Uterus (tissue), 4 donors: ENCODE measurements at places on chromosomes 4 and X.
A peak's percentile ranks its signal among the peaks of the same experiment; 100 is the strongest.

- H3K4me3 ChIP-seq = no peak overlapping the region
- H3K36me3 ChIP-seq = no peaks in the 10 kb centered on the region
- H3K27me3 ChIP-seq = no peaks in the 10 kb centered on the region
- H3K4me1 ChIP-seq = no peaks in the 10 kb centered on the region
- no peak overlapping the region for H3K27ac ChIP-seq
- DNase-seq = no peak
Observed at GRCh38 chr4:123477711-123478209, 81.2 kb downstream of the SPRY1 start.

- no peak overlapping the region for H3K27ac ChIP-seq
- no peaks in the 10 kb centered on the region for H3K27me3 ChIP-seq
- no peaks in the 10 kb centered on the region for H3K4me1 ChIP-seq
- H3K4me3 ChIP-seq = no peak overlapping the region
- no peak for DNase-seq
Observed at GRCh38 chr4:42927946-42928345, 35.4 kb downstream of the GRXCR1 start.

DNA sequence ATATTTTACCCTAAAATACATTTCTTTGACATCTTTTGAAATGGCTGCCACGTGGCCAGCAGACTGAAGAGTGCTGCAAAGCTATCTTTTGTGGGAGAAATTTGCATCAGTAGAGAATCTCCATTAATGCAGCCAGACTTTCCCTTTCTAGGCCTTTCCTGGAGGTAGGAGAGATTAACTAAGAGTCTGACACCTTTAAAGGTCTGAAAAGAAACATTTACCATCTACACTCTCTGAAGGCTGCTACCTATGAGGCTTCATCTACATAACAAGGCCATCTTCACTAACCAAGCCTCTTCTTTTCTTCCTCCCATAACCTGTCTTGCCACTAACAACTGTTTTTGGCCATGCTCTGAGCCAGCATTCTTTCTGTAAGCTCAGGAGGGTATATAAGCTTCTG, 17.8 kb upstream of the SPRY1 start:
- no peak for DNase-seq
- H3K4me3 ChIP-seq = no peak overlapping the region
- H3K4me1 ChIP-seq = no peaks in the 10 kb centered on the region
- H3K27me3 ChIP-seq = no peaks in the 10 kb centered on the region
- H3K36me3 ChIP-seq = no peaks in the 10 kb centered on the region
- H3K27ac ChIP-seq = no peak overlapping the region

DNA sequence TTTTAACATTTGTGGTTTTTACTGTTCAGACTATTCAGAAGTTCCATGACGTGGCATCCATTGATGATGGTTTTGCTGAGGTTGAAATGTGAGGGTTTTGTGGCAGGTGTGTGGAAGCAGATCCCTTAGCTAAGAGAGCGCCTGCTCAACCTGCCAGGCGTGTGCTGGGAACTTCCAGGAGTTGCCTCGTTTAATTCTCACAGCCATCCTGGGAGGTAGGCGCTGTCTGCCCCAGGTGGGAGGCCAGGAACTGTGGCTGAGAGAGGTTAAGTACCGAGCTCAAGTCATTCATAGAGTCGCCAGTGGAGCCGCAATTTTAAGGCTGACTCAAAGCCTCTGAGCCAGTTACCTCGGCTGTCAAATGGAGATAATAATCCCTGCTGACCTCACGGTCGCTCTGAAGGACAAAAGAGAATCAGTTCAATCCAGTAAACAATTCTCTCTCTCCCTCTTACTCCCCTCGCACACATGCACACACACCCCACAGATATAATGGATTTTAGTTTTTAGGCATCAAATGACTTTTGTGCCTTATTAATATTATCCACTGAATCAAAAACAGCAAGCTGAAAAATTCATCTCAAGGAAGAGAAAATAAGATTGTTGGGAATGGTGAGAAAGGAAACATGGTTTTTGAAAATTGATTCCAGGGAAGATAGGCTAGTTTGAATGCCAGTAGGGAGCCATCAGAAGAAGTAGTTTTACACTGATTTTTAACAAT, 171.3 kb downstream of the PTTG2 start:
- peaks cover 4% of the 10 kb centered on the region for H3K4me1 ChIP-seq
- H3K4me3 ChIP-seq = no peak overlapping the region
- DNase-seq = no peak
- H3K27ac ChIP-seq = peak overlapping the region; percentile 83

DNA sequence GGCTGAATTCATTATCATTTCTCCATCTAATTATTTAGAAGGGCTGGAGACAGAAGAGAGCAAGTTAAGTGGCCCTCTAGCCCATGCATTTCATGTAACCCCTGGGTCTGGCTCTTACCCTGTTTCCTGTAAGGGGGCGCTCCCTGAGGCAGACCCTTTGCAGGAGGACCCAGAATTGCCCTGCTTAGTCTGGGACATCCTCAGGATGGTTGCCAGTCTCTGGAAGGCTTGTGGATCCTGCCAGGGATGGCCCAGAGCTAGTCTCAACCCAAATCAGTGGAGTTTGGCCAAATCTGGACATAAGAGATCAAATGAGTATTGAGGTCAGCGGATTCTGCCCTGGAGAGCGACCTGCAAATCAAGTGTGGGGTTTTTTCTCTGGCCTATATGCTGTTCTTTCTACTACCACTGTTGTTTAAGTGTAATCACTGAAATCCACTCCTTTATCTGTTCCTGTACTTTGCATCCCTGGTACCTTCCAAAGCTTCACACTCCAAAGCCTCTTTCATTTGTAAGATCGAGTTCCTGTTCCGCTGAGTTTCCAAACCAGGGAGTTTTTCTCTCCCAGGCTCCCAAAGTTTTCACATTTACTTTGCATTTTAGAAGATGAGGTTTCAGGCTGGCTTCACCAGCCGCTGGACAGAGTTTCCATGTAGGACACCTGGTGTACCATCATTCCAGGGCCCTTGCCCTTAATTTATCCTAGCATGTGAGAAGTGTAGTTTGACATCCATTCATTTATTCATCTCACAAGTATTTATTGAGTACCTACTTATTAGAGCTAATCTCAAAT, 6.3 kb downstream of the KLF3 start:
- H3K4me1 ChIP-seq = peaks cover 59% of the 10 kb centered on the region
- no peaks in the 10 kb centered on the region for H3K36me3 ChIP-seq
- H3K27me3 ChIP-seq = no peaks in the 10 kb centered on the region
- no peak for DNase-seq
- H3K4me3 ChIP-seq = no peak overlapping the region

- H3K36me3 ChIP-seq = no peaks in the 10 kb centered on the region
- no peak overlapping the region for H3K27ac ChIP-seq
- H3K4me3 ChIP-seq = no peak overlapping the region
- H3K4me1 ChIP-seq = no peaks in the 10 kb centered on the region
- DNase-seq = no peak
Observed at GRCh38 chrX:150212672-150213480, 150.2 kb upstream of the MAMLD1 start.

GRCh38 chr4:14023896-14024295, 396.4 kb upstream of the BOD1L1 start:
- no peaks in the 10 kb centered on the region for H3K4me1 ChIP-seq
- no peak for DNase-seq
- no peaks in the 10 kb centered on the region for H3K36me3 ChIP-seq
- H3K27me3 ChIP-seq = no peaks in the 10 kb centered on the region
- H3K4me3 ChIP-seq = no peak overlapping the region
- H3K27ac ChIP-seq = no peak overlapping the region

GRCh38 chr4:38281371-38282071, 321.3 kb downstream of the PTTG2 start:
- no peaks in the 10 kb centered on the region for H3K27me3 ChIP-seq
- H3K36me3 ChIP-seq = no peaks in the 10 kb centered on the region
- DNase-seq = no peak
- no peaks in the 10 kb centered on the region for H3K4me1 ChIP-seq

DNA sequence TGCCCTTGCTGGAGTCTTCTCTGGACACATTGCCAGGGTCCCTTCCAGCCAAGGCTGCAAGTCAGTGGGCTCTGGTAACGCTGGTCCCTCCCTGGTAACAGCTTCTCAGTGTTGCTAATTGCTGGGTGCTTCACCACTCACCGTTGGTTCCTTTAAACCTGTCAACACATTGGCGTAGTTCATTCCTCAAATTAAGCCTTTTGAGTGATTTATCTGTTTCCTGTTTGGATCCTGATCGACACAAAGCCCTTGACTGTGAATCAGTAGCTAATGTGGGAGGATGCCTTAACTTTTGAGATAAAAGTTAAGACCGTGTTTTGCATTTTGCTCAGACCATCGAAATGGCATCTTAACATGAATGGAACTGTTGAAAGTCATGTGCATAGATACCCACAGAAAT, 125.9 kb downstream of the AMELX start:
- no peak overlapping the region for H3K27ac ChIP-seq
- no peaks in the 10 kb centered on the region for H3K27me3 ChIP-seq
- no peak for DNase-seq

DNA sequence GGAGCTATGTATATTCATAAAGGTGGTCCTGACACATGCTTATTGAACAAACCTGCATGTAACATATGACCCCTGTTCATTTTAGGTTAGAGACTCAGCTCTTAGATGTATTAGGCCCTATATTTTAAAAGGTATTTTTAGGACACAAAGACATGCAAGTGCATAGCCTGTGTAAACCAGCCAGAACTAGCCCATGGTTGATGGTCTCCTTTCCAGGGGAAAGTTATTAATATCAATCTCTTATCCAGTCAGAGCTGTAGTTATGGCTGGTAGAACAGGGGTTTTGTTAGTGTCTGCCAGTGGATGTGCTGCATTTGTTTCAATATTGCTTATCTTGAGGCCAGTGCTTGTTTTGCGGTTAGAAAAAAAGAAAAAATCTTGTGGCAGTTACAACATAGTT, 488.6 kb downstream of the KCTD8 start:
- H3K4me3 ChIP-seq = no peak overlapping the region
- no peak overlapping the region for H3K27ac ChIP-seq
- no peaks in the 10 kb centered on the region for H3K4me1 ChIP-seq
- H3K27me3 ChIP-seq = no peaks in the 10 kb centered on the region
- no peak for DNase-seq

- H3K27ac ChIP-seq = no peak overlapping the region
- no peak for DNase-seq
- no peak overlapping the region for H3K4me3 ChIP-seq
Observed at GRCh38 chr4:176818531-176818930, 25.8 kb upstream of the VEGFC start.

DNA sequence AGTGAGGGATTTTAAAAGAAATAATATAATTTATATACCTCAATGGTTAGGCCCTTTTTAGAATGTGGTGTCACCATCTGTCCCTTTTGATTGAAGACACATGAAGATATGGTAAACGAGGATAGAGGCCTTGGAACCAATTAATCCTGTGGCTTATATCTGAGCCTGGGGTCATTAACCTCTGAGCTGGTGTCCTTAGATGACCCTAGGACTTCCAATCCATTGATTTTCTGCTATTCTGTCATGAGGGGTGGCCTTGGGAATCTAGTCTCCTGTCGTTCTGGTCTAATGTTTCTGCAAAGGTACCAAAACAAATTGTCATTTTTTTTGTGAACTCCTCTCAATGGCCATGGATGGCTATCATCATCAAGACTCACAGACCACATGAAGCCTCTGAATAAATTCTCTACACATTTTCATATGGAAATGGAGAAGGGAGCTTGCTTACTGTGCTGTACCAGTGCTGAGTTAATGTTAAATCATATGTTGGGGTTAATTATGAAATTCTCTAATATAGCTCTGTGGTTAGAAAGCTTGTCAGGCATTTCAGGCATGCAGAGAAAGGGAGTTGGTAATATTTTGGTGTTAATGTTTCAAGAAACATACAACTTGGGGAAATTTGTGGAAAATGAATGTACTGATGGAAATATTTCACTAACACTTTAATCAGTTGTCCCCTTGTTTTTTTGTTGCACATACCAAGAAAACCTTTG, 204.2 kb upstream of the IL15 start:
- no peaks in the 10 kb centered on the region for H3K4me1 ChIP-seq
- DNase-seq = no peak
- no peaks in the 10 kb centered on the region for H3K27me3 ChIP-seq
- no peaks in the 10 kb centered on the region for H3K36me3 ChIP-seq
- no peak overlapping the region for H3K4me3 ChIP-seq
- no peak overlapping the region for H3K27ac ChIP-seq
